Psoas muscle (tissue), 8 donors: ENCODE measurements at places on chromosomes 5 and 9. TPM values are rescaled to one million over a fixed set of nuclear protein-coding genes. Genes with fewer than 3 reads are reported as not detected.
A peak's percentile ranks its signal among the peaks of the same experiment; 100 is the strongest.

DNA sequence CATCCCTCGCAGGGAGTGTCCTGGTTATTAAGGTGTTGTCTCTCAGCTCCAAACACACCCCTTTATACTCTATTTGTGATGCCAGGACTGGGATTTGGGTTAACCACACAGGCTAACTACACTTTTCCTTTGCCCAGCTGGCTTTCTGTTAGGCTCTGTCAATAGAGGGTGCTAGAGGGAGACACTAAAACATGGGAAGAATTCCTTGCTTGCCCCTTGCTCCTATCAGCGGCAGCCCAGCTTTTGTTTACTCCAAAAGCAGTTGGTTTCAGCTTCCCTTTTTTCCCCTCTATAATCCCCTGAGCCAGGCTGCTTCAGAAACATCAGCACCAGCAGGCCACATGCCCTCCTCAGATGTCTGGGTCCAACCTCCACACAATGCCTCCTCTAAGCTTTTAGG is 297.1 kb downstream of the KCTD16 start:
- no peaks in the 10 kb centered on the region for H3K27me3 ChIP-seq
- H3K4me3 ChIP-seq = no peak overlapping the region
- no peaks in the 10 kb centered on the region for H3K36me3 ChIP-seq
- no peak overlapping the region for H3K27ac ChIP-seq
- H3K4me1 ChIP-seq = no peaks in the 10 kb centered on the region

DNA sequence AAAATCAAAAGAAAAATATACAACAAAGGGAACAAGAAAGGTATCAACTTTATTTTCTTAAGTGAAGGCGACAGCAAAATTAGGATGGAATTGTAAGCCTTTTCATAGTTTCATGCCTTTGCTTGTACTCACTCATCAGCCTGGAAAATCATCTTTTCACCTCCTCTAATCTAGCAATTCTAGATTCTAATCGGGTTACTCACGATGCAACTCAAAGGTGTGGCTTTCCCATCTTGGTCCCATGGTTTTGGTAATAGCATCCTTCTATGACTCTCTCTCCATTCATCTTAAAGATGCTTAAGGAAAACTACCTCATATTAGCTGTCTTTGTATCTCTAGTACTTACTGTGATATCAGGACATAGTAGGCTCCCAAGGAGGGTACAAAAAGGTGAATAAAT is 30.5 kb downstream of the DNAH5 start:
- no peak overlapping the region for H3K4me3 ChIP-seq
- no peaks in the 10 kb centered on the region for H3K27me3 ChIP-seq
- DNase-seq = no peak
- no peaks in the 10 kb centered on the region for H3K4me1 ChIP-seq
- H3K27ac ChIP-seq = no peak overlapping the region

GRCh38 chr9:95810814-95811213 is 64.7 kb upstream of the ERCC6L2 start:
- H3K36me3 ChIP-seq = peaks cover 4% of the 10 kb centered on the region
- no peaks in the 10 kb centered on the region for H3K27me3 ChIP-seq
- H3K27ac ChIP-seq = no peak overlapping the region
- H3K4me1 ChIP-seq = no peaks in the 10 kb centered on the region
- no peak overlapping the region for H3K4me3 ChIP-seq

GRCh38 chr9:75962013-75962661 is 71.7 kb downstream of the PCSK5 start:
- DNase-seq = peak; percentile 75
- H3K27me3 ChIP-seq = no peaks in the 10 kb centered on the region
- no peaks in the 10 kb centered on the region for H3K4me1 ChIP-seq
- H3K36me3 ChIP-seq = no peaks in the 10 kb centered on the region
- no peak overlapping the region for H3K4me3 ChIP-seq

The ANKDD1B gene
- 0.26 TPM for total RNA-seq

The PCDHB6 gene
- total RNA-seq = 0.12 TPM
